ENCODE measurements at places on chromosomes 16 and 17.
A peak's percentile ranks its signal among the peaks of the same experiment; 100 is the strongest.

- DNase-seq = no peak
Measured at GRCh38 chr17:62716834-62717588, 89.5 kb downstream of the MRC2 start.

DNA sequence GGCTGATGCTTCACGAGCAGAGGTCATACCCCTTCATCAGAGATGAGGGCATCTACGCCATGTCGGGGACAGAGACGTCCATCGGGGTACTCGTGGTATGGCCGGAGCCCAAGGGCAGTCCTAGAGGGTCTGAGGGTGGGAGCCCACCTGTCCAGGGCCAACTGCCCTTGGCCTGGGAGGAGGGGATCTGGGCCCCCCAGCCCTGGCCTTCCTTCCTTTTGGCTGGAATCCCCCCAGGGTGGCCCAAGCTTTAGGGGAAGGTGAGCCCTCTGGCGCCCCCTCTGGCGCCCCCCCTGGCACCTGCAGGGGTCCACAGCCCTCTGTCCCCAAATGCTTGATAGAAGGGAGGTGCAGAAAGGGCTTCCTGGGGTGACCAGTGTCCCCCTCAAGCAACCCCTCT lies 69.3 kb downstream of the SCNN1B start:
- DNase-seq = peak; percentile 37

DNA sequence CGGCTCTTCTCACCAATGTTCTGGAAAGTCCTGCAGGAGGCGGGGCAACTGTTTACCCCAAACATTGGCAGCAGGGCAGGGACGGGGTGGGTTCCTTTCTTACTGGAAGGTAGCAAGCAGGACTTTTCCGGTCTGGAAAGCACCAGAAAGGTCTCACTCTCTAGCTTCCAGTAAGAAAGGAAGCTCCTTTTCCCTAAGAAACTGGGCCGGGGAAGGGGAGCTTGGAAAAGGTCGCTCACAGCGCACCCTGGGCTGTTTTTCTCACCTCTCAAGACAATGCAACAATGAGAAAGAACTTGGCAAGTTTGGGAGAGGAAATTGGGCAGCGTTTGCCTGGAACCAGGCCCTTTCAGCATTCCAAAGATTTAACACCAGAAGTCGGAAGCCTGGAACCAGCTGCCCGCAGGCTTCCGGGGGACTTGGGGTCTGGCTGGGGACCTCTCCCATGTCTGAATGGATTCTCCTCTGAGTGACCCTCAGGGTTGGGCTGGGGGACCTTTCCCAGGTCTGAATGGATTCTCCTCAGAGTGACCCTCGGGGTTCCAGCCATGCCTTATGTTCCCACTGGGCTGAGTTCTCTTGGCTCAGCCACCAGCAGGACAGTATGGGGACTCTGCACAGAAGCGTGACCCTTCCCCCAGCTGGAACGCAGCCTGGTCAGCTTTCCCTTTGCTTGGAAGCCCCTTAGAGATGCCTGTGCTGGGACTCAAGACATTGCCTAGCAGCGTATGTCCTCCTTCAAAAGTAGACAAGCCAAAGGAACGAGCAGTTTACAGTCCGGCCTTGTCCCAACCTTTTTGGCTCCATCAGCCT lies 166.5 kb upstream of the PLCG2 start:
- no peak for DNase-seq

GRCh38 chr17:56880571-56880970 lies 33.3 kb downstream of the TRIM25 start:
- DNase-seq = no peak

GRCh38 chr16:73775841-73776388 lies 520.7 kb upstream of the PSMD7 start:
- DNase-seq = no peak

DNA sequence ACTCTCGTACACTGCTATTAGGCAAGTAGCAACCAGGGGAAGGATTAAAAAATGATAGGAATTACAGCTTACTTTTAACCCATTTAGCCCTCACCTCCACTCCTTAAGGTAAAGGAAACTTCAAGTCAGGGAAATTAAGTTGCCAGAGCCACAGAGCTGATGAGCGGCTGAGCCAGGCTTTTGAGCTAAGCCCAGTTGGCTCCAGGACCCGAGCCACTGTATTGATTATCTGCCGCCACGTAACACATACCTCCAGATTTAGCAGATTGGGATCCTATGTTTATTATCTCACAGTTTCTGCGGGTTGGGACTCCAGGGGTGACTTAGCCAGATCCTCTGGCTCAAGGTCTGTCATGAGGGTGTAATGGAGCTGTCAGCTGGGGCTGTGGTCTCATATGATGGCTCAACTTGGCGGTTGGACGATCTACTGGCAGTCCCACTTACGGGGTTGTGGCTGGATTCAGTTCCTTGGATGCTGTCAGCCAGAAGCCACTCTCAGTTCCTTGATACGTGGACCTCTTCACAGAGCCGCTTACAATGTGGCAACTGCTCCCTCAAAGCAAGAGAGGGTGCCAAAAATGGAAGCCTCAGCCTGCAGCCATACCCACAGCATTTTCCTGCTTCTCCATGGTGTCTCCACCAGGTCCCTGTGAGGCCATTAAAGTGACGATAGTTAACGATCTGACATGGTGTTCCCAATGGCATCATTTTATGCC lies 57.3 kb downstream of the TMEM186 start:
- DNase-seq = no peak

- DNase-seq = no peak
Measured at GRCh38 chr16:84513123-84513522, 8.7 kb upstream of the MEAK7 start.

GRCh38 chr17:50596191-50597037 lies 35.9 kb downstream of the CACNA1G start:
- DNase-seq = no peak

GRCh38 chr16:5874899-5875298 lies 777.3 kb upstream of the EEF2KMT start:
- DNase-seq = no peak

- no peak for DNase-seq
Measured at GRCh38 chr17:41992576-41992975, 24.7 kb downstream of the DNAJC7 start.

DNA sequence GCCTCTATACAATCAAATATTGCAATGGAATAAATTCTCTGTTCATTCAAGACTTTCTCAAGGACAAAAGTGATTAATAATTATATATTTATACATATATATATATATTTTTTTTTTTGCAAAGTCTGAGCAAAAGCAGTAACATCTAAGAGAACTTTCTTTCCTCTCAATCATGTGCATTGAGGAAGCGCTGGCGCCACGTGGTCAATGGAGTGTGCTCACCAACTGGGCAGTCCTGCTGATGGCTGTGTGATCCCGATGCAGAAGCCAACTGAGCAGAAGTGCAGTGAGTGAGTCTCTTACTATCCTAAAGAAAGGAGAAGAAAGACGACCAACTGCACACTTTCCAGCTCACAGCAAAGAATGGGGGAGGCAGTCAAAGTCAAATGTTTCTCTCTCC lies 37.2 kb upstream of the ULK2 start:
- DNase-seq = no peak

- DNase-seq = no peak
Measured at GRCh38 chr16:88656291-88656980, 5.6 kb upstream of the CYBA start.

GRCh38 chr16:57627184-57627871 lies 1.1 kb upstream of the ADGRG1 start:
- no peak for DNase-seq

- DNase-seq = no peak
Measured at GRCh38 chr16:48576927-48577326, 33.1 kb downstream of the N4BP1 start.

DNA sequence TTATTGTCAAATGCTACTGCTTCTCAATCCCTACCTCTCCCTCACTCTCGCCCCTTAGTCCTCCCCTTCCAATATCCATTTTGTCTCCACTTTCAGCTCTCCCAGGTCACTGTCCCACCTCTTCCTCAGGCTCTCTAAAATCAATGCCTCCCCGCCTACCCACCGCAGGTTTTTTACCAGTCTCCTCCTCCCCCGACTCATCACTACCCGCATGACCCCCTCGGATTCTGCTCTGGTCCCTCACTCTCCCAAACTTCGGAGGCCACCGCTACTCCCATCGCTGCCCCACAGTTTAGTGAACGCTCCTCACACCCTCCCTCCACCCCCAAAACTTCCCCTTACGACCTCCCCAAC lies 513 bp downstream of the CRLF3 start:
- peak; percentile 73 for DNase-seq

GRCh38 chr16:6406028-6406427 lies 926.6 kb upstream of the RBFOX1 start:
- DNase-seq = no peak
